ENCODE measurements at places on chromosomes 6 and 20. TPM values are rescaled to one million over a fixed set of nuclear protein-coding genes. Genes with fewer than 3 reads are reported as not detected.

DNA sequence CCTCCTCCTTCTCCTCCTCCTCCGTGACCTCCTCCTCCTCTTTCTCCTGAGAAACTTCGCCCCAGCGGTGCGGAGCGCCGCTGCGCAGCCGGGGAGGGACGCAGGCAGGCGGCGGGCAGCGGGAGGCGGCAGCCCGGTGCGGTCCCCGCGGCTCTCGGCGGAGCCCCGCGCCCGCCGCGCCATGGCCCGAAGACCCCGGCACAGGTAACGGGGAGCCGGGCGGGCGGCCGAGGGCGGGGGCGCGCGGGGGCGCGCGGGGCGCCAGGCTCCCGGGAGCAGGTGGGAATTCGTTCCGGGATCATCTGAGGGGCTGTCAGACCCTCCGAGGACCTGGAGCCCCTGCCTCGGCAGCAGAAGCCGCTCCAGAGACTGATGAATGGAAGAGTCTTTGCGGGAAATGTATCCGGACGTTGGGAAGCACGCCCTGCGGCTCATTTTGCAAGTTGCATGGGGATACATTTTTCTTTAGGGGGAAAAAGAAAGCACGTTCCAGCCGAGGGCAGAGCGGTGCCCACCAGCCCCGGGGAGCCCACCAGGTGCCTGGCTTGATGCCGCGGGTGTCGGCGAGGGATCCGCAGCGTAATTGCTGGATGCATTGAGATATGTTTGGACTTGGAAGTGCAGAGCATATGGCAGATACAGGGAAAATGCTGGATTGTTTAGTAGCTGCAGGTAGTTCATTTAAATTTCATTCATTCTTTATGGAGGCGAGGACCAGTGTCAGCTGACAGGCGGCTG lies 394 bp downstream of the MYB start:
- H3K27me3 ChIP-seq: peaks cover 11% of the 10 kb centered on the region
- peaks cover 21% of the 10 kb centered on the region for H3K36me3 ChIP-seq
- H3K4me3 ChIP-seq: peak overlapping the region; percentile 94
- peaks cover 31% of the 10 kb centered on the region for H3K4me1 ChIP-seq

DNA sequence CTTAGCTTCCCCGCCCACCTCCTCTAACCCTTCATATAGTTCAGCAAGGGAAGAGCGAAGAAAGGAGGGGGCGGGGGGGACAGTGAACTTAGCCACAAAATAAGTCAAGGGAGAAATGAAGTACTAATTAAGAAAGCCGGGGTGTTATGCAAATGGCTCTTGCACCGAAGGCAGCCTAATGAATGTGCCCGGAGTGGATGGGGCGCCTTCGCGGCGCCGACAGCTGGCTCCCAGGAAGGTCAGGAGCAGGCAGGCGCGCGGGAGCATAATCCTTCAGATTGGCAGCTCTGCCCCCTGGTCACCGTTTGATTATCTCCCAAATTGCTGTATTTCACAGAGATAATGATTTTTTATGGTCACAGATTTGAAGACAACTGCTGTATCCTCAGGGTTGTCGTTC lies 395.1 kb downstream of the TFAP2B start:
- no peaks in the 10 kb centered on the region for H3K4me1 ChIP-seq
- H3K36me3 ChIP-seq: no peaks in the 10 kb centered on the region
- H3K27ac ChIP-seq: no peak overlapping the region
- no peaks in the 10 kb centered on the region for H3K27me3 ChIP-seq

DNA sequence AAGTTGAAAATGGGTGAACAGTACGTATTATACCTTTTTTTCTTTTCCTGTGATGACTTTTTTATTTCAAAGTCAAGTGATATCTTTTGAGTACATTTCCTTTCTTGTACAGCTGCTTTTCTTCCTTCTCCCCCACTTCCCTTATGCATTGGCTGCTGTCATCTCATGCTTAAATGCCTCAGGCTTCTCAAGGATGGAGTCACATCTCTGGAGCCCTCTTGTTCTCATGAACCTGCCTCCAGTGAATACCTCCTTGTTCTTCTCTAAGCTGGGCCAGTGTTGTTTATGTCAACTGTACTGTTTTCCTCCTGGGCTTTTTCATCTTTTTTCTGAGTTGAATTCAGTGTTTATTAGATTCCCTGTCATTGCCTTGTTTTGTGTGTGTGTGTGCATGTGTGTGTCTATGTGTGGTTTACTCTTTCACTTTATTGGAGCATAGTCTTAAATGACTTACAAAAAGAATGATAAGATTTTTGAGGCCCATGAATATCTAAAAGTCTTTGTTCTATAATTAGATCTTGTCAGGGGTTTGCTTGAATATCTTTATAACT lies 23.6 kb downstream of the STXBP5 start:
- H3K27ac ChIP-seq: peak overlapping the region; percentile 20
- H3K4me1 ChIP-seq: peaks cover 41% of the 10 kb centered on the region
- no peak for DNase-seq
- peaks cover 15% of the 10 kb centered on the region for H3K36me3 ChIP-seq
- no peak overlapping the region for H3K4me3 ChIP-seq

- H3K4me1 ChIP-seq: no peaks in the 10 kb centered on the region
- no peak for DNase-seq
- H3K36me3 ChIP-seq: no peaks in the 10 kb centered on the region
- H3K4me3 ChIP-seq: no peak overlapping the region
- H3K27me3 ChIP-seq: peaks cover 11% of the 10 kb centered on the region
Measured at GRCh38 chr20:38252292-38253288, 7.9 kb downstream of the KIAA1755 start.

DNA sequence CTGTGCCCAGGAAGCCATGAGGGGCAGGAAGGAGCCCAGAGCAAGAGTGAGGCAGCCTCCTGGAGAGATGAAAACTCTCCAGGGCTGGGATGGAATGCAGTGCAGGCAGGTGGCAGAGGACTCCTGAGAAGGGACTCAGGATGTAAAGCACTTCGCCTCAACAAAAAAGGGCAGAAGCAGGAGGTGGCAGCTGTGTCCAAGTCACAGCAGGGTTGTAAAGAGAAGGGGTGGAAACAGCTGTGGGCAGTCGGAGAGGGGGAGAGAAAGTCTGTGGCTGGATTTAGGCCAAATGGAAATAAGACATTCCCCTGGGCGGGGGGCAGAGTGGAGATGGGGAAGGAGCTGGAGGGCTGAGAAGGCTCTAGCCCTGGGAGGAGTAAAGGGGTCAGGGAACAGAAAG lies 34.9 kb downstream of the CYP21A2 start:
- no peak overlapping the region for H3K27ac ChIP-seq
- H3K4me3 ChIP-seq: no peak overlapping the region
- DNase-seq: no peak
- no peaks in the 10 kb centered on the region for H3K4me1 ChIP-seq

- DNase-seq: no peak
- no peaks in the 10 kb centered on the region for H3K4me1 ChIP-seq
- no peak overlapping the region for H3K4me3 ChIP-seq
- no peak overlapping the region for H3K27ac ChIP-seq
Measured at GRCh38 chr6:168159506-168159905, 80.5 kb upstream of the FRMD1 start.

DNA sequence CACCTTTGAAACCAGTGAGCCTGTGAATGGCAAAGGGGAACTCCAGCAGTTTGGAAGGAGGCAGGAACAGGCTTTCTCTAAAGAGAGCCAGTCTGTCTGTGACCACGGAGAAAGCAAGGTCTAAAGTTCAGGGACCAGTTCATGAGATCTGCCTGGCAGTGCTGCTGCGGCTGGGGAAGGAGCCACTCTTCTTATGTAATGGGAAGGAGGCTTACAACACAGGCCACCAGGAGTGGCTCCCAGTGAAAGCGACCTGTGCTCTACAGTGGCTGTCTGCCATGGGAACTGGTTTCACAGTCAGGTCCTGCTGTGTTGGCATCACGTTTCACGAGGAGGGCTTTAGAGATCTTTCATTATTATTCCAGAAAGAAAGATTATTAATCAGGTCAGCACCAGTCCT lies 291.9 kb upstream of the PRDM1 start:
- H3K27ac ChIP-seq: no peak overlapping the region
- DNase-seq: no peak
- H3K4me1 ChIP-seq: peaks cover 17% of the 10 kb centered on the region
- H3K27me3 ChIP-seq: no peaks in the 10 kb centered on the region
- H3K36me3 ChIP-seq: no peaks in the 10 kb centered on the region

DNA sequence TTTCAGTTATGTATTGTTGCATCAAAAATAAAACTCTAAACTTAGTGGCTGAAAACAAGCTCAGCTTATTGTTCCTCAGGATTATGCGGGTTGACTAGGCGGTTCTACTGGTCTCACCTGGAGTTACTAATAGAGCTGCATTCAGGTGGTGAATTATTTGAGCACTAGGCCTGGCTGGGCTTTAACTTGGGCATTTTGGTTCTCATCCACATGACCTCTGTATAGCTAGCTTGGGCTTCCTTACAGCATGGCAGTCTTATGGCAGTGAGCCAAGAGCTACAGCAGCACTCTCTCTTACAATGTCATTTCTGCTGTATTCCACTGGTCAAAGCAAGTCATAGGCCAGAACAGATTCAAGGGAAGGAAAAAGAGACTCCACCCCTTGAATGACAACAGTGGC lies 1.6 kb downstream of the PGBD1 start:
- DNase-seq: no peak
- peaks cover 12% of the 10 kb centered on the region for H3K4me1 ChIP-seq
- H3K27ac ChIP-seq: no peak overlapping the region
- H3K36me3 ChIP-seq: peaks cover 13% of the 10 kb centered on the region

GRCh38 chr6:21522143-21522747 lies 71.3 kb upstream of the SOX4 start:
- no peak for DNase-seq
- H3K36me3 ChIP-seq: no peaks in the 10 kb centered on the region
- H3K27me3 ChIP-seq: peaks cover 6% of the 10 kb centered on the region
- no peak overlapping the region for H3K4me3 ChIP-seq
- H3K27ac ChIP-seq: no peak overlapping the region
- H3K4me1 ChIP-seq: no peaks in the 10 kb centered on the region

DNA sequence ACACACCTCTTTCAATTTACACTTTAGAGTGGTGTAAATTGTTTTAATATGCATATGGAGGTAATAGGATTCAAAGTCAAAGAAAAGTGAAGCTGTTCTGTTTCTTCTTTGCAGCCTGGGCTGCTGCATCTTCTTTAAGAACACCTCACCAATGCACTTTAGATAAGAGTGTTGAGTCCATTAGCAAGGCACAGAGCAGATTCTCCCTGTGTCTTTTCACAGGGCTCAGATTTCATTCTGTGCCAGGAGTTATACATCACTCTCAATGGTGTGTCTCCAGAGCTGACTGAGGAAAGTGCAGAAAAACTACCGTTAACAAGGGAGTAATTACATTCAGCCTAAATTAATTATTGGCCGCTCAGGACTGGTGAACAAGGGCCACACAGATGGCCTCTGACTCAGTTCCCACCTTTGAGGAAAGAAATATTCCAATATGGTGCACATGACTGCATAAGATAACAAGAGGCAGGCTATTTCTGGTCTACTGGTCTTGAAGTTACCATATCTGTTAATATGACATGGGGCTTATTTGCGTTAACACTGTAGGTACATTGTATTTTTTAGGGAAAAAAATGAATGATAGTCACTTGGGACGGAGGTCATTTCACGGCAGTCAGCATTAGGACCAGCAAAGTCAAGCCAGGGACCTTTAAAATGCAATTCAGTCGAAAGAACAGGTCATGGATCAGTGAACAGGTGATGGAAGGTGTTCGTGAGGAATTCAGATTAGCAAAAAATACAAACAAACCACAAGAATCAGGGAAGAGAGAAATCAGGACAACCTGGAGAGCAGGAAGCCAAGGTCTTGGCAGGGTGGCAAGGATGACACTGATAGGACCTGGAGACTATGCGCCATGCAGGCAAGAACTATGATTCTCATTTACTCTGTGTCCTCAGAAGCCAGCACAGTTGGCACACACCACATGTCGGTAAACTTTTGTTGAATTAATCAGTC lies 203.7 kb downstream of the TBX18 start:
- H3K4me1 ChIP-seq: no peaks in the 10 kb centered on the region
- DNase-seq: no peak
- no peaks in the 10 kb centered on the region for H3K36me3 ChIP-seq
- H3K27me3 ChIP-seq: no peaks in the 10 kb centered on the region

- H3K27ac ChIP-seq: no peak overlapping the region
- no peak for DNase-seq
- H3K27me3 ChIP-seq: peaks cover 13% of the 10 kb centered on the region
- H3K4me3 ChIP-seq: no peak overlapping the region
Measured at GRCh38 chr6:159461266-159461665, 231.8 kb downstream of the SOD2 start.

DNA sequence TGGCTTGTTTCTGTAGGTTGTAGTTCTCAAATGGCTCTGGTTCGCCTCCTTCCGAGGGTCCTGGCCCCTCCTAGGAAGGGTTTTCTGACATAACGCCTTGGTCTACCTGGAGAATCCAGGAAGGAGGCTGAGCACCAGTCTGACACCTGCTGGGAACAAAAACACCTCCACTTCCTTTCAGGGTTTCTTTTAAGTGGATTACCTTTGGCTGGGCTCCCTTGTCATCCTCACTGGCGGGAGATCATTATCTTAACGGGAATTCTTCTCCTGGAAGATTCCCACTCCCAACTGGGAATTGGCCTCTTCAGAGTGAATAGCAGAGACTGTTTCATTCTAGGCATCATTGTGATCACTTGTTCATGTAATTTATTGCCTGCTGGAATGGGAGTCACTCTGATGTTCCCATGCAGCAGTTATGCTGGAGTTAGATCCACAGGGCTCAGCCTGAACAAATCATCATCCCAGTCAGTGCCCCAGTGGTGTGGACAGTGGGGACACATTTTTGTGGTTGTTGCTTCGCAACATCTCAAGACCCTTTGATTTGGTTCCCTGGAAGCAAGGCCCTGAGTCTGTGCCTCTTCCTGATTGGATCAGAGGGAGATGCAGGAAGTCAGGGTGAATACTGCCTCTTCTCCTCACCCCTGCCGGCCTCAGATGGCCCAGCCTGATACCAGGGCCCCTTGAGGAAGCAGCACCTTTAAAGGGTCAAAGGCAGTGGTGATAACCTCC lies 49.1 kb downstream of the LYRM2 start:
- no peak overlapping the region for H3K27ac ChIP-seq
- H3K4me3 ChIP-seq: no peak overlapping the region

- no peak for DNase-seq
- H3K4me3 ChIP-seq: no peak overlapping the region
Measured at GRCh38 chr6:87382861-87383260, 24.9 kb upstream of the CFAP206 start.

- H3K4me1 ChIP-seq: no peaks in the 10 kb centered on the region
- H3K4me3 ChIP-seq: no peak overlapping the region
- no peak overlapping the region for H3K27ac ChIP-seq
- no peak for DNase-seq
- no peaks in the 10 kb centered on the region for H3K27me3 ChIP-seq
- H3K36me3 ChIP-seq: peaks cover 5% of the 10 kb centered on the region
Measured at GRCh38 chr6:143823548-143823947, 19.6 kb upstream of the LTV1 start.

The SPATS1 gene
- not detected for total RNA-seq

The RAET1E gene
- total RNA-seq: not detected
